ENCODE measurements at places on chromosomes 16 and 17.
A peak's percentile ranks its signal among the peaks of the same experiment; 100 is the strongest.

DNA sequence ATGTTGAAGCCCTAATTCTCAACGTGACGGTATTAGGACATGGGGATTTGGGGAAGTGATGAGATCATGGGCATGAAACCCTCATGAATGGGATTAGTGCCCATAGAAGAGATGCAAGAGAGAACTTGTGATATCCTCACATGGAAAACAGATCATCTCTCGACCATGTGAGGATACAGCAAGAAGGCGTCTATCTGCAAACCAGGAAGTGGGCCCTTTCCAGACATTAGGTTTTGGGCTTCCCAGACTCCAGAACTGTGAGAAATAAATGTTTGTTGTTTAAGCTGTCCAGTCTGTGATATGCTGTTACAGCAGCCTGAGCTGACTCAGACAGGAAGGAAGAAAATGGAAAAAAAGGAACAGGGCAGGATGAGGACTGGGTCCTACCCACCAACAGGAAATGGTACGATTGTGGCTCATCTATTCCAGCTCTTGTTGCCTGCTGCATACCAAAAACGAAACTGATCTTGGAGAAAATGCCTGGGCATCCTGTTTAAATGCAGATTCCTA is 21.9 kb upstream of the SSTR2 start:
- no peak for DNase-seq

DNA sequence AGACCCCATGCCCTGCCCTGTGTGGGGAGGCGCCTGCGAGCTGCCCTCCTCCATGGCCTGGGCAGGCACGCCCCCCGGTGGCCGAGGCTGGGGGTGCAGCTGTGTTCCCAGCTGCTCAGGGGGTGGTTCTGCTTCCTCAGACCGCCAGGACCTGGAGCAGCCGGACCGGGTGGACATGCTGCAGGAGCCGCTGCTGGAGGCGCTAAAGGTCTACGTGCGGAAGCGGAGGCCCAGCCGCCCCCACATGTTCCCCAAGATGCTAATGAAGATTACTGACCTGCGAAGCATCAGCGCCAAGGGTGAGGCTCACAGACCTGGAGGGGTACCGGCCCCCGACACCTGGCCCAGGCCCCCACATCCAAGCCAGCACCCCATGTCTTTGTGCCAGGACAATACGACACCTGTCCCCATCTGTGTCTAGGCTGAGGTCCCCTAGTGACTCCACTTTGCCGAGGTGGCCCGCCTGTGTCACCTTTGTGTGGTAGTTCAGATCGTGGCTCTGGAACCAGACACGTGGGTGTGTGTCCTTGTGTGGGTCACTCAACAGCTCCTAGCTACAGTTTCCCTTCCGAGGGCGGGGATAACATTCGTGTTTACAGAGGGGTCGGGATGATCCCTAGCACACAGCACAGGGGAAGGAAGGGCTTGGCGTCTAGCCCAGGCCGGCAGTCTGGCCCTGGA is 9.3 kb downstream of the GJD3 start:
- peak; percentile 89 for DNase-seq

- DNase-seq: no peak
These were observed 106.2 kb downstream of the SNX11 start for GRCh38 chr17:48213797-48214196.

- peak; percentile 94 for DNase-seq
These were observed 7.0 kb upstream of the C1QTNF8 start for GRCh38 chr16:1102921-1103635.

DNA sequence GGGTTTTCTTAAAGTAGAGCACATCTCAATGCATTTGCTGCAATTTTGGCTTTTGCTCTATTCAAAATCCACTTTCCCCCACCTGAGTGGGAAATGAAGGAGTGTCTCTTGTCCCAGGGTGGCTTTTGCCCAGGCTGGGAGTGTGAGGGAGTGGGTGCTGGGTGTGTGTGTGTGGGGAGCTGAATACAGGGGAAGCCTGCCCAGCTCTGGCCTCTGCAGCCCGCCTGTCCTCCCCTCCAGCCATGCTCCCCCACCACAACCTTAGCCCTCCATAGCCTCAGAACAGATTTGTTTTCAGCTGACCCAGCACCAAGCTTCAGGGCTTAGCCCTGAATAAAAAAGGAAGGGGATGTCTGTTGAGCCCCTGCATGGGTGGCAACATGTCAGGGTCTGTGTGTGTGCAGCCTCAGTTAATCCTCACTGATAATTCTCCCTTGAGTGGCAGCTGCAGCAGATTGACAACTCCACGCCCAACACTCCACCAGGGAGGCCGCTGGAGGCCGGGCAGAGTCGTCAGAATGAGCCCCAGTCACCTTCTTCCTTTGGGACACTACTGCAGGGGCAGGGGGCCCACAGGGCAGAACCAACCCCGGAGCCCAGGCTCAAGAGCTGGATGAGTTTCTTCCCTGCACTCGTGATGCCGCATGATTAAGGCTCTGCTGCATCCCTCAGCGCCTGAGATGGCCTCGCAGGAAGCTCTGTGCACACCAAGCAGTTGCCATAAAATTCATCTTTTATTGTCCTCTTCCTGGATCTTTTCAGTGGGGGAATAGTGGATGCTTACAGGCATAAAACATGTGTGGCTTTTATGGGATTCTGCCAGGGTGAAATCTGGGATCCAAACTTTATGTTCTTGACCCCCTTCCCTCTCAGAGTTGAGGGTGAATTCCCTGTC is 55.0 kb downstream of the SPACA3 start:
- DNase-seq: no peak

DNA sequence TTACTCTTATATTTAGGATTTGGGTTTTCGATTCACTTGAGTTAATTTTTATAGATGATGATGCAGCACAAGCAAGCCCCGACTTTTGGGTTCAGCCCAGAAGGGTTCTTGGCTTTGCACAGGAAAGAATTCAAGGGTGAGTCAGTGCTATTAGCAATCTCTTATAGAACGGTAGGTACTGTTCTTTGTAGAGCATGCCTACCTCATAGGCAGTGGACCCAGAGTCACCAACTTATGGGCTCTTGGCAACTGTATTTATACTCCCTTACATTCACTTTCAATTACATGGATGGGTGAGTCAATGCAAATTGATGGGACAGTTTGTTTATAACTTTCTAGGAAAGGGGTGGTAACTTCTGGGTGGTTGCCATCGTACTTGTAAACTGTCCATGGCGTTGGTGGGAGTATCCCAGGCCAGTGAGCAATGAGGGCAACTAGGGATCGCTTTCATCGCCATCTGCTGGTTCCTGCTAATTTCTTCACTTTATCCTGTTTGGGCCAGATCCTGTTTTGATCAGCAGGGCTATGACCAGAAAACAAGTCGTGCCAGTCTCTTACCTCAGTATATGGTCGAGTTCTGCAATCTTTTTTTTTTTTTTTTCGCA is 362.6 kb downstream of the CNTNAP4 start:
- DNase-seq: no peak
